ENCODE measurements at places on chromosomes 3 and 15.

GRCh38 chr15:81747026-81747425 lies 298.8 kb downstream of the MEX3B start:
- DNase-seq = no peak

- no peak for DNase-seq
These were observed 38.8 kb upstream of the IQSEC1 start for GRCh38 chr3:13111873-13112520.

- no peak for DNase-seq
These were observed 1530.3 kb downstream of the SI start for GRCh38 chr3:163548015-163548414.

DNA sequence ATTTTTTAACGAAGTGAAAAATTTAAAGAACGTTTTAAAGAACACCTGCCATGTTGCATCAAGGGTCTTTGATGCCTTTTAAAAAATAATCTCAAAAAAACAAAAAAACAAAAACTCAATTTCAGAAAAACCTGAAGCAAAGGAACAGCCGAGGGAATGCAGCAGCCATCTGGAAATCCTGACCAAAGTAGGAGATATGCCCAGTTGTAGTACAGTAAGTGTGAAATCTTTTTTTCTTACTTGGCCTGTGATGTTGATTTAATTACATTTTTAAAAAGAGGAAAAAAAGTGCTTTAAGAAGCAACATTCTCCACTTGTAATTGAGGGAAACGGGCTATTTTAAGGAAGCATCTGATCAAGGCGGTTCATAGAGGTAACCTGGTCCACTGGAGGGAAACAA lies 213.7 kb upstream of the GAP43 start:
- no peak for DNase-seq

- no peak for DNase-seq
These were observed 10.3 kb upstream of the EIF1B start for GRCh38 chr3:40299130-40299720.

DNA sequence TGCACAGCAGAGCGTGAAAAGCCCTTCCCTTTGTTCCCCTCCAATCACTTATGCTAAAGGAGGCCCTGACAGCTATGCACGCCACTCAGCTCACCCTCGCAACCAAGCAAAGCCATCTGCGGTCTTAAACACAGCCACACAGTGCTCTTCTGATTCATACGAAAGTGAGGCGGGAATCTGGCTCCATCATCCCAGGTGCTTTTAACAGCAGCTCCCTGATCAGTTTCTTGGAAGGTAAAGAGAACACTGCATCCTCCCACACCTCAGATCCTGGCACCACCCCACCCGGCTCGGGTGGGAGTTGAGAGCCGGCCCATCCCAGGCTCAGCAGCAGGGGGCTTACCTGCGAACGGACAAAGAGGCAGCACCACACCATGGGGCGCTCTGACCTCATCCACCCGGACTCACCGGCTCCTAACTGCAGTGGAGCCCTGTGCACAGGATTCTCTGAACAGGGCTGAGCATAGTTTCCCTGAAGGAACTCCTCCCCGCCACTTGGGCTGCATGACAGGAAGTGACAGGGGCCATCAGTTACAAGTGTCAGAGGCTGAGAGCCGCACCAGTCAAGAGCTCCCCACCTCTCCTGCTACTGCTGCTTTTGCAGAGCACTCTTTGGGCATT lies 114.3 kb upstream of the ARHGEF3 start:
- DNase-seq = peak; percentile 38

DNA sequence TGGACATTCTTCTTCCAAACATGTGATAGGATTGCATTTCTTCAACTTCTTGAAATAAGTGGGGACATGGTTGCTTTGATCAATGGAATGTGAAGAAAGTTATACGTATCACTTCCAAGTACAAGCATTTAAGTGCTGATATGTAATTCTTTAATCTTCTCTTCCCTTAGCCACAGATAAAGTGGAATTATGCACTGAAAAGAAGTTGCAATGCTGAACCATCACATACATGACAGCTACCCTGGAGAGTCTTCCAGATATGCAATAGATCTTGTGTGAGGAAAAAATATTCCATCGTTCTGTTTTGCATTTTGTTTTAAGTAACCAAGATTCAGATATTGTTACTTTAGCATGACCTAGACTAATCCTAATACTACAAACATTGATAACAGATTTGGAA lies 674.3 kb downstream of the NSUN3 start:
- no peak for DNase-seq

GRCh38 chr15:35533130-35534110 lies 12.5 kb downstream of the DPH6 start:
- no peak for DNase-seq
